Adipocyte (in vitro differentiated cells): ENCODE measurements at places on chromosomes 1 and 21.

- DNase-seq: no peak
Measured at GRCh38 chr1:206551296-206551985, 44.1 kb downstream of the RASSF5 start.

- DNase-seq: peak; percentile 7
Measured at GRCh38 chr1:205421798-205422197, at the start of gene LEMD1. TSS of gene LEMD1 (minus strand) at chr1:205422056. CDS start at chr1:205420536, 1,520 bp downstream.

- peak; percentile 61 for DNase-seq
Measured at GRCh38 chr1:190169311-190170067, 308.2 kb downstream of the BRINP3 start.

GRCh38 chr1:181086091-181086490, 2.4 kb upstream of the IER5 start:
- no peak for DNase-seq

DNA sequence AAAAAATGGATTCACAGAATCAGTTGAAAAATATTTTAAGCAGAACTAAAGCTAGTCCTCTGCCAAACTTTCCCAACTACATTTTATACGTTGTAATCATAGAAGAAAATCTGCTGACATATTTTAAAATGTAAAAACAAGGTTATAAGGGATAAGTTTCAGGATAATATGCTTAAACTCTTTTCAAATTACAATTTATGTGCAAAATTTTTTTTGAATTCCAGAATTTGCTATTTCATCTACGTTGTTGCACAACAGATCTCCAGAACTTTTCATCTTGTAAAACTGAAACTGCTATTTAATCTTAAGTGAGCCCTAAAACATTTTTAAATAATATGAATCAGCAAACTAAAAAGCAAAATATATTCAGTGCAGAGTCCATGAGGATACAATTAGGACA, 5.9 kb downstream of the EDEM3 start:
- DNase-seq: peak; percentile 55

- DNase-seq: no peak
Measured at GRCh38 chr1:224558904-224559303, 57.2 kb upstream of the CNIH3 start.

DNA sequence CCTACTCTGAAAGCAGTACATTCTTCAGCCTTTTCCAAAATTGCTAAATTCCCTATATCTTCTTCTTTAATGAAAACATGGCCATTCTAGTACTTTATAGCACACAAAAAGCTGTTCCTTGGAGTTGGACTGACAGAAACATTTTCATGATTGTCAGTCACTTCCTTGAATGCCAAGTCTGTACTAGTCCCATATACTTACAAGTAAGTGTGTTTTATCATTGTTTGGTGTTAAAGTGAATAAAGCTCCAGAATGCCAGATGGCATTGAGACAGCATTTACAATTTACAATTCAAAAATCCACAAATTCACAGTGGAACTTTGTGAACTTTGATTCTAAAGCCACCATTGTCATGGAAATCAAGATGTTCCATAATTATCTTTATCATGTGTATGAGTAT, 36.5 kb downstream of the KCNK2 start:
- DNase-seq: no peak

- DNase-seq: no peak
Measured at GRCh38 chr1:117364240-117364639, 3.0 kb upstream of the MAN1A2 start.

DNA sequence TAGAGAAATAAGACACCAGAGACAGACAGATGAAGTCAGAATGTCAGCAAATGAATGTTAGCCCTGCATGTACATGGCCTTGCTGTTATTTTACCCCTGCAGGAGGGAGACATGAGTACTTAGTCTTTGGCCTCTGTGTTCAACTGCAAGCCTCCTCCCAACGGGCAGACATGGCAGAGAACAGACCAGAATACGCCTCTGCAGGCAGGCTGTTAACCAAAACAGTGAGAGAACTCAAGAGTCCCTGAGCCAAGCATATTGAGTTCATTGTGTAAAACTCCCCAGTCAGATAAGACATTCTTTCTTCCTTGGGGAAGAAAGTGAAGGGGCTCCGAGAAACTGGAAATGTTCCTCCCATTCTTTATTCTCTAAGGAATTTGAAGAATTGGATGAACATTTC, 150.9 kb downstream of the PHTF1 start:
- no peak for DNase-seq

GRCh38 chr1:93521618-93522017, 73.7 kb downstream of the FNBP1L start:
- no peak for DNase-seq

DNA sequence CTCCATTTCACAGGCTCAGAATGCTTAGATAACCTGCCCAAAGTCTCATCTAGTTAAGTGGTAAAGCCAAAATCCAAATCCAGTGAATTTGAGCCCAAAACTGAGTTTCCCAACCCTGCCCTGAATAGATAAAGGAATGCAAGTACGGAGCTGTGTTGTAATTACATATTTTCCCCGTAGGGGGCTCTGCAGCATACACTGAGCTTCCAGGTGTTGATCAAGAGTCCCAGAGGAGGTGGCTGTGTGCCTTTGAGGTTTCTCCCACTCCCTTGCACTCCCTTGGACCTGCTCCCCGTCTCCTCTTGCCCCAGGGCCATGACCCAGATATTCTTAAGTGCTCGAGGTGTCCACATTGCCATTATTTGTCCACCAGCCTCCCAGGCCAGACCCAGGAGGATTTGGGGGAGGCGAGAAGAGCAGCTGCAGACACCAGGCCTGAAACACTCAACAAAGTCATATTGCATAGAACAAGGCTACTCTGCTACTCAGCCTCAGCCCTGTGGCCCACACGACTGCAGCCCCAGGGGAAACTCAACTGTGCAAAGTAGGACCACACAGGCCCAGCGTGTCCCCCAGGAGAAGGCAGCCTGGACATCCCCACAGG, 18.4 kb upstream of the LY9 start:
- DNase-seq: peak; percentile 7

GRCh38 chr21:29429218-29429617, 130.5 kb downstream of the BACH1 start:
- no peak for DNase-seq

GRCh38 chr1:167898578-167899222, 15.2 kb downstream of the ADCY10 start:
- DNase-seq: no peak

GRCh38 chr1:100778748-100779147, 59.2 kb downstream of the VCAM1 start:
- DNase-seq: no peak

GRCh38 chr1:6396998-6397397, 3.4 kb upstream of the ACOT7 start:
- no peak for DNase-seq

DNA sequence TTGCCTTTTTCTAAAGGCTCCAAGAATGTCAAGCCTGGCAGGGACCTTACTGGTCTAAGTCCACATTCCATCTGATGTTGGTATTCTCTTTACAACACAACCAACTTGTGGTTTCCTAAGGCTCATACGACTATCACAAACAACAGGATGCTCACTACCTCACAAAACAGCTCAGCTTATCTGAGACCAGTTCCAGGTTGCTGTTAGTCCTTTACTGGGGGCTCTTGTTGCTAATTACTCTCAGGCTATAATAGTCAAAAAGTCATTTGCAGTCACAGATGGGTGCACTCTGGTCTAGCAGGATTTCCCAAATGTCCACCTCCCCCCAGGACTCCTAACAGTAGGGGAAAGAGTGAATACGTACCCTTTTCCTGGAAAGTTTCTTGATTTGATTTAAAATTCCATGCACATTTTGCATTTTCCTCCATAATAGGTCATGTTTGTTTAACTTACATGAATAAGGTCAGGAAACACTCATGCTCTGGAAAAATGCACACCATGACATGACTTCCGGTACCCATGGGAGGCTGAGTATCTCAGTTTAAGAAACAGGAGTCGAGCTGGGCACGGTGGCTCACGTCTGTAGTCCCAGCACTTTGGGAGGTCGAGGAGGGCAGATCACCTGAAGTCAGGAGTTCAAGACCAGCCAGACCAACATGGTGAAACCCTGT, 16.0 kb downstream of the LCK start:
- DNase-seq: peak; percentile 54

DNA sequence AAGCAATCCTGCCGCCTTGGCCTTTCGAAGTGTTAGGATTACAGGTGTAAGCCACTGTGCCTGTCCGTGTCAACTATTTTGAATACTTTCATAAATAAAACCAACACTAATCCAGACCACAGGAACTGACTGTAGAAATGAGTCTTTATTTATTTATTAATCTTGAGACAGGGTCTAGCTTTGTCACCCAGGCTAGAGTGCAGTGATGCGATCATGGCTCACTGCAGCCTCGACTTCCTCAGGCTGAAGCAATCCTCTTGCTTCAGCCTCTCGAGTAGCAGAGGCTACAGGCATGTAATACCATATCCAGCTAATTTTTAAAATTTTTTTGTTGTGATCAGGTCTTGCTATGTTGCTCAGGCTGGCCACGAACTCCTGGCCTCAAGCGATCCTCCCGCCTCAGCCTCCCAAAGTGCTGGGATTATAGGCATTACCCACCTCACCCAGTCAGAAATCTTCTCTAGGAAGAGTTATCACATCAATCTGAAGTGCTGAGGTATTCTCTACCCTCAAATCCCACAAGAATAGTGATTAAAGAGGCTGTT, 21.7 kb upstream of the CPLANE2 start:
- no peak for DNase-seq

- no peak for DNase-seq
Measured at GRCh38 chr1:206465951-206466350, 4.3 kb upstream of the IKBKE start.

GRCh38 chr1:84960371-84960770, 36.5 kb downstream of the MCOLN2 start:
- peak; percentile 87 for DNase-seq

DNA sequence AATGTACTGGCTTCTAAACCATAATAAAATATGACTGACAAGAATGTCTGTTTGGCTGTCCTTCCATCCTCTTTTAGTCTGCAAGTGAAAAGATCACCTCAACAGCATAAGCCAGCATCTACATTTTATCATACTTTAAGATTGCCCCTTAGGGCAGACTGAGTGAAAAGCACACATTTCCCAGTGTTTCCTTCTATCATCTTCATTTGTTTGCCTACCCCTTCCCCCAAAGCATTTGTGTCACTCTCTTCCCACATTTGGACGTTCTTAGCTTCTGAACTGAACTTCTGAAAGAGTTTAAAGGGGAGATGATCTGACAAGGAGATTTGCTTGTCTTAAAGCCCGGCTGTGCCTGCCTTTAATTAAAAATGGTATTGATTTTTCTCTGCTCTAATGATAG, 322.2 kb downstream of the SPATA17 start:
- no peak for DNase-seq

- no peak for DNase-seq
Measured at GRCh38 chr1:203678943-203679661, 52.5 kb downstream of the ATP2B4 start.

DNA sequence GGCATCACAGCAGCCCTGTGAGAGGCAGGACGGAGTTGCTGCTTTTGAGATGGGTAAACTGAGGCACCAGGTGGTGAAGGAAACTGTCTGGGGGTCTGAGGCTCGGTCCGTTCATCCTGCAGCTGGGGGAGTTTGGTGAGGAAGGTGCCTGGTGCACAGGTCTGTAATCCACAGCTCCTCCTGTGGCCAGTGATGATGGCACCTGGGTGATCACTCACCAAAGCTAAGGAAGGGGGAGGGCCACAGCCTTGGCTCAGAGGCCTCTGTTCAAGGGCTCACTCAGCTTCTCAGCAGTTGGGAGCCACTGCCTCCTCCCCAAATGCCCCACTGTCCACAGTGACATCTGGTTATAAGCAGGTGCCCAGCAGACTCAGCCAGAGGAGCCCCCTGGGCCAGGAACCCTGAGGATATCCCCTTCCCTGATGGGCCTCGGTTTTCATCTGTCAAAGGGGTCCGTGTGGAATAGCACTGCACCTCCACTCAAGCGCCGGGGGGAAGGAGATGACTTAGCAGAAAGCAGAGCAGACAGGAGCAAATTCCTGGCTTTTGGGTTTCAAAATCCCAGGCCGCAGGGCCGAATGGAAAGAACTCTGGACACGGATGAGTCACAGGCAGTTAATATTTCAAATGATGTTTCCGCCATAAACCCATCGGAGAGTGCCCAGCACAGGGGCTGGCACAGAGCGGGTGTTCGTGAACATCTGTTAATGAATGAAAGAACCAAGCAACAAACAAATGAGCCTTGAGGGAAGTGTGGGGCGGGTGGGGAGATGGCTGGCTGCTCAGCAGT, 82.8 kb downstream of the DMRTB1 start:
- DNase-seq: peak; percentile 98

DNA sequence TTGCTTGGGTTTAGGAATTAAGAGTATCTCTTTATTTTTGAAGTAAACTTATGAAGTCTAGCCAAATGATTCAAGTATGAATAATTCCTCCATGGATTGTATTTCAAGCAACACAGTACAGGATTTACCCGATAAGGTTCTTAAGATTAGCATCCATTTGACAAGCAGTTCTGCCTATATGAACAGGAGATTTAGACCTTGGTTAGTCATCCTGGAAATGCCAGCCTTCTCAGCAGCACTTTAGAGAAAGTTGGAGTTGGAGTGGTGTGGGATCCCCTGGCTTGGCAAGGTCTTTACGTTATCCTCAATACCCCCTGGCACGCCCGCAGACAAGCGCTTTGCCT, 1.6 kb downstream of the BCAR3 start:
- DNase-seq: peak; percentile 70

- peak; percentile 85 for DNase-seq
Measured at GRCh38 chr1:205488074-205488723, 16.3 kb upstream of the CDK18 start.

DNA sequence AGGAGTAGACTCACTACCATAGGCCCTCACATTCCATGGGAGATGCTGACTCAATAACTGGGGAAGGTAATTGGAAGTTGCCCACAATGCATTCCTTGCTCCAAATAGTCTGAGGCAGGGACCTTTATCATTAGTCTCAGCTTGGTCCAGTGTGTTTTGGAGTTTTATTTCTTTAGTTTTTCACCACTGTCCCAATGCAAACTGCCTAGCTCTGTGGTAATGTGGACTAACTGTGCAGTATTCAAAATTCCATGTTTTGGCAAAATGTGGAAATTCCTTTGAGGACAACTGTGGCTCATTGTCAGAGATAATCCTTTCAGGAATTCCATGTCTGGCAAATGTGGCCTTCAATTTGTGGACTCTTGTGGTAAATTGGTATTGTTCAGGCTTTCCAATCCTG, 78.1 kb upstream of the PAPPA2 start:
- no peak for DNase-seq

GRCh38 chr1:222240536-222241181, 307.2 kb downstream of the HHIPL2 start:
- DNase-seq: peak; percentile 56

DNA sequence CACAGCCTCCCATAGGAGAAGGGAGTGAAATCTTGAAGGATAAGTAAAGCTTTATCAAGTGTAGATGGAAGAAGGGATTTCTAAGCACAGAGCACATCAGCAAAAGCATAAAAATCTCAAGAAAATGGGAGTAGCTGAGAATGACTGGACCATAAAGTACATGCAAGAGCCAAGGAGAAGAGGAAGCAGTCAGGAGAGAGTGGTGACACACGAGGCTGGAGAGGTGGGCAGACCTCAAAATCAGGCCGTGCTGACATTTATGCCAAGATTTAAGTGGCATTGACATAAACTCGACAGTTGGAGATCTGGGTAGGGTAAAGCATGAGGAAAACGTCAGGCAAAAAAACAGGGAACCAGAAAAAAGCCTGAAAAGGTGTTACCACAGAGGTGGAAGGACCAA, 62.3 kb downstream of the GFI1 start:
- no peak for DNase-seq

GRCh38 chr1:35264871-35265270, 3.6 kb upstream of the ZMYM4 start:
- peak; percentile 73 for DNase-seq
